IPS DF 6.9 (cell line): ENCODE measurements at places on chromosomes 4 and X.

GRCh38 chr4:35824231-35824630 lies 420.1 kb downstream of the ARAP2 start:
- no peak for DNase-seq

- DNase-seq: no peak
Measured at GRCh38 chrX:50436797-50437196, 33.8 kb downstream of the DGKK start.

DNA sequence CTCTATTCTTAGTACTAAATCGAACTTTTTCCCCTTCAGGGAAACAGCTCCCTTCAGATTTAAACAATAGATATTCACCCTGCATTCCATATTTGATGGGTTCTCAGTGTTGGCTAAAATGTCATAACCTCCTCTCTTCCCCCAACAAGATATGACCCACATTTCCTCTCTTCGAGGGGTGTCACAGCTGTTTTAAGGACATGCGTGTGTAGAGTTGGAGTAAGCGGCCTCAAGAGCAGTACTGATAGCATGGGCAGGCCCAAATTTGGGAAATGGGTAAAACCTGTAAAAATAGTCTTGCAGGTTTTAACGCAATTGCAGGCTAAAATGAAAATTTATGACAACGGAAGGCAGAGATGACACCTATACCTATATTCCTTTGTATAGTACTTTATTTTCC lies 28.7 kb downstream of the SAT1 start:
- no peak for DNase-seq

DNA sequence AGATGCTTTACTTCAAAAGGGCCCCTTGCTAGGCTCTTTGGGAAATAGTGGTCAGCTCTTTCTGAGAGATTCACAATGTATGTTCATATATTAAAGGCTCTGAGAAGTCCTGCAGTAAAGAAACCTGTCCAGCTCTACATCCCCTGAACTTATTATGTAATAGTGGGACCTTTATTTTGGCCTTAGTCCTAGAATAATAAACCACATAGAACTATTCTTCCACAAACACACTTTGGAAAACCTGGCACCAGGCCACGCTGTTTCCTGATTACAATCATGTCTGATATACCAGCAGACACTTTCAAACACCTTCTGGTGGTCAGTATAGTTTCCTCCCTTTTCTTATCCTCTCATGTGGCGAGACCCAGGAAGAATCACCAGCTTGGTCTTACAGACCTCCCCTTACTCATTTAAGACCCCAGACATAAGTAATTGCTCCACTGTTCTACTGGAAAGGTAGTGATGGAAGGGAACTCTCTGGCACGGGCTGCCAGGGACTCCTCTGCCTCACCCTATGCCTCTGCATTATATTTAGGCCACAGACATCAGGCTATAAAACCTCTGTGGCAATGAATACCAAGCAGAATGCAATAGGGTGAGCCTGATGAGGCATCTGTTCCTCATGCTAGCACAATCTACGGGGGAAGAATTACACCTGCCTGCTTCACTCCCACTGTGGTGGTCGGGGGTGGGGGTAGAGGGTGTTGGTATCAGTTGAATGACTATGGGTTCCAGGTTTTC lies 5.7 kb upstream of the PPEF1 start:
- DNase-seq: no peak

DNA sequence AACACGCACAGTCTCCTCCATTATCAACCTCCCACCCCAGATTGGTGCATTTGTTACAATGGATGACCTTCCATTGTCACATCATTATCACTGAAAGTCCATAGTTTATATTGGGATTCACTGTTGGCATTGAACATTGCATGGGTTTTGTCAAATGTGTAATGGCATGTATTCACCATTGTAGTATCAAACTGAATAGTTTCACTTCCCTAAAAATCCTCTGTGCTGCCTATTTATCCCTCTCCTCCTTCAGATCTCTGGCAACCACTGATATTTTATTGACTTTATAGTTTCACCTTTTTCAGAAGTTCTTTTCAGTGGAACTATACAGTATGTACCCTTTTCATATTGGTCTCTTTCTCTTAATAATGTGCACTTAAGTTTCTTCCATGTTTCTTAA lies 1565.4 kb downstream of the PCDH18 start:
- no peak for DNase-seq

DNA sequence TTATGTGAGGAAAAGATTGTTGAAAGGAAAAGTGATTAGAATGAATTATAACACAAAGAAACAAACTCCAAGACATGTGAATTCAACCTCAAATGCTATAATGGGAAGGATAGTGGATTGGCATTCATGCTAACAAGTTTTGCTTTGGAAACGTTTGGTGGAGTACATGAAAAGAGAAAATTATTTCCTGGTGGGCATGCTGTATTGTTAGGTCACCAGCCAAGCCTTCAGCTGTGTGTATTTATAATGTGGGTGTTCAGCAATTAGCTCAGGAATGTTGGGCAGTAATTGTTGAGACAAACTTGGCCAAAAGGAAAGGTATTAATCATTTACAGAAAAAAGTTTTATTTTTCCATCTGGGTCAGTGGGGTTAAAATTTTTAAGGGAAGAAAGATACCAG lies 198.9 kb upstream of the ARSJ start:
- DNase-seq: no peak

DNA sequence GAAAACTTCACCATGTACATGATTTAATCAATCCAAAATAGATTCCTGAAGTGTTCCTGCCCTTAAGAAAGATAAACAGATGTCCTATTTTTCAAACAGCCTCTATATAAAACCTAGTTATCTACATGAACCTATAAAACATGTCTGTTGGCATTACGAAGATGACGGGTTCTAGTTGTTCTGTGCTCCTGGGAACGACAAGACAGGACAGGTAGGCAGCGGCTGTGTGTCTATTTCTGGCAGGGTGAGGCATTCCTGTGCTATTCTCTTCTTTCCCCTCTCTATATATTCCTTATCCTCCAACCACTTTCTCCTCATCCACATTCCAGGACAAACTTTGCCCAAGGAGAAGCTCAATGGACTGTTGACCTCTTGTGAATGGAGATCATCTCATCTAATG lies 6.1 kb downstream of the FAT1 start:
- no peak for DNase-seq

GRCh38 chr4:153710681-153711080 lies 26.6 kb downstream of the TLR2 start:
- DNase-seq: no peak

DNA sequence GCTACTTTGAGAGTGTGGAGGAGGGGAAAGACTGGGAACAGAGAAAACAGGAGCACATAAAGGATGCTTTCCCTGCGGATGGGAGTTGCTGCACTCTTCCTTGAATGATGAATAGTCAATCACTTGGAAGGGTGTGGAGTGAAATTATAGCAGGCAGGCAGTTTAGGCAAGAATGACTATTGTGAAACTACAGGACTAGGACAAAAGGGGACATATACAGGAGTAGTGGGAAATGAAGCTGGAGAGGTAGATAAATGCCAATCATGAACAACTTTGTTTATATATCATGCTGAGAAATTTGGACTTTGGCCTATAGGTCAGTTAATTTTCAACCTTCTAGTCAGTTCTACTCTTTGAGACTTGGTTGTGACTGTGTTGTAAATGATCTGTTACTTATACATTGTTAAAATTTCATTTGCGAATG lies 76.9 kb downstream of the PAQR3 start:
- DNase-seq: no peak
